ENCODE measurements at places on chromosomes 7 and 10. TPM values are rescaled to one million over a fixed set of nuclear protein-coding genes. Genes with fewer than 3 reads are reported as not detected.
A peak's percentile ranks its signal among the peaks of the same experiment; 100 is the strongest.

GRCh38 chr10:24256619-24257107, 47.7 kb downstream of the KIAA1217 start:
- no peak for DNase-seq

GRCh38 chr10:4651404-4652037, 174.5 kb upstream of the AKR1E2 start:
- no peak for DNase-seq

The CYP2C19 gene
- total RNA-seq = not detected

GRCh38 chr7:79281426-79281825, 172.0 kb downstream of the MAGI2 start:
- no peak for DNase-seq

The EEPD1 gene
- total RNA-seq = 4.1 TPM

The ITGB1 gene
- 128 TPM for total RNA-seq

The ZNF485 gene
- 8.4 TPM for total RNA-seq

GRCh38 chr10:62543571-62544355, 169.6 kb downstream of the ZNF365 start:
- DNase-seq = no peak

GRCh38 chr10:113347508-113347907, 205.3 kb upstream of the HABP2 start:
- DNase-seq = no peak

DNA sequence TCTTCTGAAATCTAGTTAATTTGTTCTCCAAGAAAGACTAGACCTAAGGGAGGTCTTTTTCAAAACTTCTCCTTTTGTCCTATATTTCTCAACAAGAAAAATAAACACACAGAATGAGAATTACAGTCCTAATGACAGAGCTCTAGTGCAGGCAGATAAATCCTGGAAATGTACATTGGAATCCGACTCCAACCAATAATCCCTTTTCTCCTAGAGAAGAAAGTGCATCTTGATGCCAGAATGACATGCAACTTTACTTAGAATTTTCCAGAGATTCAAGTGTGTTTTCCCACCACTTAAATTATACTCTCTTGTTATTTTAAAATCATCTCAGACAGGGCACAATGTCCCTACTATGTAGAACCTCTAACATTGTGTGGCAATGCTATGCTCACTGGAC, 68.2 kb downstream of the MET start:
- DNase-seq = no peak

- no peak for DNase-seq
Measured at GRCh38 chr7:136741941-136742340, 126.5 kb upstream of the CHRM2 start.

GRCh38 chr10:109971634-109972033, 36.1 kb upstream of the ADD3 start:
- DNase-seq = no peak

DNA sequence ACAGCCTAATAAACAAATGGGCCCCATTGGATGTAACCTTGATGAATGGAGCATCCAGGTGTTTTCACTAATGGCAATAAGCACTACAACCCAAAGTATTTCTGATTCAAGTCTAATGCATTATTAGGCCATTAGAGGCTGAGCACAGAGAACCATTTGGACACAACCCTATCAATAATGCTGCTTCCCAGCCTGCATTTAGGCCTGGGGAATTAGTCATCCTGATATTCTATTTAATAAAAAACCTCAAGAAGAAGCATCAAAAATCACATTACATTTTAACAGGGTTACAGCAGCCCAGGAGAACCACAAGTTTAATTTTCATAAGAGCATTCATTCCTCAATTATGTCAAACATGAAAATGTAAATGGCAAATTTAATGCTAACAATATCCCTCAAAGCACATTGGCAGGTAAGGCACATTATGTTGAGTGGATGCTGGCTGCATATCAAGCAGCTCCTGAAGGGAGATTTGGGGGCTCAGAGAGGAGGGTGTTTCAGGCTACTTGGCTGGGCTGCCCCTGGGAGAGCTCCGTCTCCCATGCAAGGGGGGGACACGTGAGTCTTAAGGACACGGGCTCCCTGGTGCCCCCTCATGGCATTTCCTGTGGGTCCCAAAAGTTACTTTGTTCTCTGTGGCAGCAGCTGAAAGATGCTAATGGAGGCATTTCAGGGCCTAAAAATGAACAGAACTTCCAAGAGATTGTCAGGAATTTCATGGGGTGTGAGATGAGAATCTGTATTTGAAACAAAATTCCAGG, 143.4 kb downstream of the HERPUD2 start:
- no peak for DNase-seq

DNA sequence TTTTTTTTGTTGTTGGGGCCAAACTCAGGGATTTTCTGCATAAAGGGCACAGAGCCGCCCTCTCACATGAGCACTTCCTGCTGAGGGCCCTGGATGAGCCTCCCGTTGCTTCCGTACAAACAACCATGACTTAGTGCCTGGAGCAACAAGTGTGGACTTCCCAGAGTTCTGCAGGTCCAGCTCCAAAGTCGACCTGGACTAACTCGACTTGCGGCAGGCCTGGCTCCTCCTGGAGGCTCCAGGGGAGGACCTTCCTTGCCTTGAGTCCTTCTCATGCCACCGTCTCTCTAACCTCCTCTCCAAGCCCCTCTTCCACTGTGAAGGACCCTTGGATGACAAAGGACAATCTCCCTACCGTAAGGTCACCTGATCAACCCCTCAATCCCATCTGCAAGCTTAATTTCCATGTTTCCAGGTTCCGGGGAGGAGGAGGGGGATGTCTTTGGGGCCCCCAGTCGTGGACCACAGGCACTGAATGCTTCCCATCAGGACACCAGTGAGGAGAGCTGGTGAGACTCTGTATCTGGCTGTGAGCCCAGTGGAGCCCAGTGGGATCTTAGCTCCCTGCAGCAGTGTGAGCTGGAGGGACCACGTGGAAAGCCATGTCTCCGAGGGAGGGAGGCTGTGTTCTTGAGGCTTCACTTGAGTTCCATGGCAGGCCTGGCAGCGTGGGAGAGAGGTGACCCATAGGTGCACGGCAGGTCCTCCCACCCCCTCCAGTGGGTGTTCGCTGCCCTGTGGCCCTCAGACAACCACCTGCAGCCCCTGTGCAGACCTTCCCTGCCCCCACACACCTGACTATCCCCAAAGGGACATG, 199.5 kb upstream of the PPP2R2D start:
- no peak for DNase-seq

The CCDC3 gene
- 0.12 TPM for total RNA-seq

GRCh38 chr7:13028036-13028824, 340.8 kb downstream of the ARL4A start:
- DNase-seq = no peak

The FKBP6 gene
- not detected for total RNA-seq

The FEZF1 gene
- not detected for total RNA-seq

DNA sequence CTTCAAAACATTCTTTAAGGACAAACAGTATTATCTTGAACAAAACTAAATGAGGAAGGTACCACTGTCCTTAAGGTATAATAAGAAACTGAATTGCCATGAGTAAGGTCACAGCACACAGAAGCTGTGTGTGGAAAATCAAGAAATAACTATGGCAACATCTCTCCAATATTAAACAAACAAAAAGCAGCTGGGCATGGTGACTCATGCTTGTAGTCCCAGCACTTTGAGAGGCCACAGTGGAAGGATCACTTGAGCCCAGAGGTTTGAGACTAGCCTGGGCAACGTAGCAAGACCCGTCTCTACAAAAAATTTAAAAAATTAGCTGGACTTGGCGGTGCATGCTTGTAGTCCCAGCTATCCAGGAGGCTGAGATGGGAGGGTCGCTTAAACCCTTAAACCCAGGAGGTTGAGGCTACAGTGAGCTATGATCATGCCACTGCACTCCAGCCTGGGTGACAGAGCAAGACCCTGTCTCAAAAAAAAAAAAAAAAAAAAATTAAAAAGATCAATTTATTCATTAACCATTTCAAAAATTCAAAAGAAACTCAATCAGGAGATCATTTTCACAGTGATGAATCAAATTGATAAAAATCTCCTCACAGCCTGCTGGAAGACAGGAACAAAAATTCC, 195.4 kb downstream of the SKIDA1 start:
- no peak for DNase-seq

GRCh38 chr7:101169110-101169837, 3.9 kb upstream of the VGF start:
- no peak for DNase-seq

GRCh38 chr7:63867127-63867526, 131.5 kb upstream of the ZNF722 start:
- no peak for DNase-seq

DNA sequence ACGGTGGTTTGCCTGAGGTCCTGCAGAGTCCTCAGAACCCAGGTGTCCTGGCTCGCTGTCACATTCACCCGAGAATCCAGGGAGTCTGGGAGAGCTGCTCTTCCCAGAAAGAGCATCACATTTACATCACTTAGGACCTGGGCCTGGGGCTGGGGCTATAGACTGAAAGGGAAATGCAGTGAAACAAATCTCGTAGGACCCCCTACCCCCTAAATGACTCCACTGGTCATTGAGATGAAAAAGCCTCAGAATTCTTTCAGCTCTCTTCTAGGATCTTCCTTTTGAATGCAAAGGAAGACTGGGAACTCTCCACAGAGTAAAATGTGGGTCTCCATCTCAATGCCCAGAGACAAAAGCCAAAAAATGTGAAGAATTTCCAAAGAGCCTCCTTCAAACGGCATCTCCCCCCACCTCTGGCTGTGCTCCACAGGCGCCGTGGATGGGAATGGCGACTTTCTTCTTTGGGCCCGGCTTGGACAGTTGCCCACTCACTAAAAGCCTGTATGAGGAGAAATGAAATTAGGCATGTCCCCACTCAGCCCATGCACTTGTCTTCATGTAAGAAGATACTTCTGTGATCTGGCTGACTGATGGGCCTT, 49.0 kb upstream of the PODXL start:
- no peak for DNase-seq

DNA sequence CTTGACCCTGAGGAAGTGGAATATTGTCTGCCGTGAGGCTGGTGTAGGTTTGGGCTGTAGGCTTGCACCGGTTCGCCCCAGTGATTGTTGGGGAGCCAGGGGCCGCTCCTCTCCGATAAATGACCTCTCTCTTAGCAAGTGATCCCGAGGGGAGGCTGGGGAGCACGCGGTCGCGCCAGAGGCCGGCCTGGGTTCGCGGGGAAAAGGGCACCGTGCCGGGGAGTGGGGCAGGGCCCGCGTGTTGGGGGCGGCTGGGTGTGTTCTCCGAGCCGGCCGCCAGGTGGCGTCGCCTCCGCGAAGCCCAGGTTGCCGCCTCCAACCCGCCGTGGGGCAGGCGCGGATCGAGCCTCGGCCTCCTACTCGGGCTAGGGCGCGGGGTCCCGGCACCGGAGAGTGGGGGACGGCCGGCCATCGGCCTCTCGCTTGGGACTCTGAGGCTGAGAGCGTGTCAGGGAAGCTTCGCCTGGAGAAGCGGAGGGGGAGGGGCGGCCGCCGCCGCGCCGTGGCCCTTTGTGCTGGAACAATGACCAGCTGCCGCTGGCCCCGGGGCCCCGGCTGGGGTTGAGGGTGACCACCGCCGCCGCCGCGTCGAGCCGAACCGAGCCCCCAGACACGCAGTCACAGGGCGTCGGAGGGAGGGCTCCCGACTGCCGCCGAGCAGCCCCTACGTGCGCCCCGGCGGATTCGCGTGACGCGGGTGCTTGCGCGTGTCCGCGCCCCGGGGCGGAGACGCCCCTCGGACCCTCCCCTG, 442 bp upstream of the LZTS2 start:
- DNase-seq = peak; percentile 88

DNA sequence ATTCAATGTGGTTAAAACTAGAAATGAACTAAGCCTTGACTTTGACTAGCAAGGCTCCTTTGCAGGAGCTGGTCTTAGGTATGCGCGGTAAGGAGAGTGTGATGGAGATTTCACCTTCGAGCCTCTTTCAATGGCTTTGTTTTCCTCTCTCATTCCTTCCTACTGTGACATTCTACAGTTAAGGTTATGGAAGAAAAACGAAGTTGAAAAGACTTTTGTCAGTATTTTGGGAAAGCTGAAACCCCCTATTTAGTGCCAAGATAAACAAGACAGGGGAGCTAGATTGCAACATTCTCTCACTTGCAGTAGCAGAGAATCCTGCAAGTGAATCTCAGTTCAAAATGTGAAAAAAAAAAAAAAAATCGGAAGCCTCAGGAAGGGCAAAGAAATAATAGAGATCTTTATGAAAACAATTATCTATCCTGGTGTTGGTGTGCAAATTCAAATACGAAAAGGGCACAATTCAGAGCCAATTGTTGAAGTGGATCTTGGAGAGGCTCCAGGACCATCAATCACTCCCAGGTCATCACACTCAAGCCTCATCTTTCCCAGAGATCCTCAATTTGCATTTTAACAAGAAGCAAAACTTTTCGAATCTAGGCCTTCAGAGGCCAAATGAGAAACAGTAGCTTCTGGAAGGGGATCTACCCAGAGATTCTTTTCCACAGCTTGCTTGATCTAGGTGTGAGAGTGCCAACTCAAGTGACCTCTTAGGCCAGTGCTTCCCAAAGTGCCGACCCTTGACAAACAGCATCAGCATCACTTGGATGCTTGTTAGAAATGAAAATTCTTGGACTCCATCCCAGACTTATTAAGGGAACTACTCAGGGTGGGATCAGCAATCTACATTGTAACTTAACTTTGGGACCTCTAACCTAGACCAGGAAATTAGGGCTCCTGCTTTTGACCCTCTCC, 163.8 kb downstream of the INHBA start:
- DNase-seq = no peak

The CRPPA gene
- 0.87 TPM for total RNA-seq

GRCh38 chr10:103451831-103452505, at the start of gene CALHM2:
Gene CALHM2 (minus strand): TSS chr10:103452370. CDS start chr10:103449941, 2,429 bp downstream.
- DNase-seq = peak; percentile 65

The ASB15 gene
- not detected for total RNA-seq

DNA sequence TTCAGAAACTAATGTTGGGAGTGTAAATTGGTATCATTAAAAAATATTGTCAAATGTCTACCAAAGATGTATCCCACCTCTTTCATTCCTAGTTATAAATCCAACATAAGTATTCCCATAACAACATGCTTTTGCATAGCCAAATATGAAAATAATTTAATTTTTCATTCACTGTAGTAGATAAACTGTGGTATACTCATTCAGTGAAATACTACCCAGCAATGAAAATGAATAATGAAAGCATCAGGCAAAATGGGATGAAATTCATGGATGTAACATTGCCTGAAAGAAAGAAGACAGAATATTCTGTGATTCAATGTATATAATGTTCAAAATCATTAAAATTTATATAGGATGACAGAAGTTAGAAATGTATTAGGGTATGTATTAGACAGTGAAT, 629.0 kb upstream of the MBL2 start:
- DNase-seq = no peak

GRCh38 chr10:43380610-43381222, 9.3 kb downstream of the FXYD4 start:
- no peak for DNase-seq

The RINT1 gene
- total RNA-seq = 28.0 TPM

The TRIM50 gene
- not detected for total RNA-seq
